ENCODE measurements at places on chromosomes 13 and 19.

- DNase-seq, result no peak
Observed at GRCh38 chr19:45653634-45654033, 14.4 kb upstream of the GIPR start.

DNA sequence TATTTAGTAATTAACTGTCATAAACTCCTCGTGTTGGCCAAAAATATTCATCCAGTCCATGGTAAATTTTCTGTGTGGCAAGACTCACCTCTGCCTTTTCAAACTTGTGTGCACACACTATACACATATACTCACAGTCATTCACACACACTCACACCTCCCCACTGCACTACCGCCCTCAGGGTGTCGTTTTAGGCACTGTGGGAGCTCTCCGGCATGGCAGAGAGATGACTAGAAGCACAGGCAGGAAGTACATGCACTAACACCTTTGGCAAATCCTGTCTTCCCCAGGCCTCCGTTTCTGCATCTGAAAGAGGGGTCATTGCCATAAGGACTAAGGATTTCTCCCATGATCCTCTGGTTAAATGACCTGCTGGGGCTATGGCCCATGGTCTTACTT, 62.6 kb upstream of the FARP1 start:
- no peak for DNase-seq

GRCh38 chr19:15563325-15563794, 51.7 kb upstream of the CYP4F8 start:
- no peak for DNase-seq

DNA sequence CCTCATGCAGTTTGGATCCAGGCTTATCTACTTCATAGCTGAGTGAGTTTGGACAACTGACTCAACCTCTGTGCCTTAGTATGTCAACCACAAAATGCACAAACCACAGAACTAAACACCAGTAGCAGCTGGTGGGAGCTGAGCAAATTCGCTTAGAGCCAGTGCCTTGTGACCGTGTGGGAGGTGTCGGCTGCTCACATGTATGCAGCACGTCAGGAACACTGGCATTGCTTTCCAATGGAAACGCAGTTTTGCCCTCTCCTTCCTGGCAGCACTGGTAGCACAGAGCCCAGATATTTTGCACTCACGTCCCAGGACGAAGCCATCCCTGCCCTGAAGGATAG, 8.3 kb upstream of the NTN5 start:
- DNase-seq, result no peak

- no peak for DNase-seq
Observed at GRCh38 chr13:48818495-48819356, 157.0 kb upstream of the FNDC3A start.

DNA sequence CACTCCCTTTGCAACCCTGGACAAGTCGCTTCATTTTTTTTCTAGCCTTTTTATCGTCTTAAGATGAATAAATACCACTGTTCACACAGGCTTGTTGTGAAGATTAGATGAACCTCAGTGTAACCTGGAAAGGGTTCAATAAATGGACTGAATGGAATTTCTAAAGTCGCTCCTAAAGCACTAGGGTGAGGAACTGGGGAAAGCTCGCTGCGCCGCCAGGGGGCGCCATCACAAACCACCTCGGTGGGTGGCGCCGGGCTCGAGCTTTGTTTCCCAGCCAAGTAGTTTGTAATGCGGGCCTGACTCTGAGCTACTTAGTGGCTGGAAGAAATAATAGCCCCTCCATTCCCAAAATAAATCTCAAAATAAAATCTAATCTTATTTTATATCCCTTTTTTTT, 2.2 kb upstream of the CEACAM6 start:
- peak; percentile 44 for DNase-seq

- no peak for DNase-seq
Observed at GRCh38 chr13:37640499-37640898, 41.9 kb upstream of the POSTN start.

DNA sequence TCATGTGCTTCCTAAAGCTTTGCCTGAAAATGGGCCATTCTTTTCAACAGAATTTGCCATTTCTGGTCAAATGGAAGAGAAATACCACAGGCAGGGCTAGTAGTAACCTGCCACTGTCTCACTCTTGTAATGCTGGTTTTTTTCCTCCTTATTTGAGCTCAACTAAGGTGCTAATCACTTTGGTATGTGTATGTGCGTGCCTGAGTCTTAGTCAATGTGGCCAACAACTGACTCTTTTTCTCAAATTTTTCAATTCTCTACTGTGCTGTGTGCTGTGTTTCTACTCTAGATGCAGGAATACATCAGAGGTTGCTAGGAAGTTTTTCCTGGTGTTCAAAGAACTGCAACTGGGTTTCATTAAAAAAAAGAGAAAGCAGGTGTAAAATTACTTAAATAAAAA, 870.2 kb downstream of the EFNB2 start:
- no peak for DNase-seq

DNA sequence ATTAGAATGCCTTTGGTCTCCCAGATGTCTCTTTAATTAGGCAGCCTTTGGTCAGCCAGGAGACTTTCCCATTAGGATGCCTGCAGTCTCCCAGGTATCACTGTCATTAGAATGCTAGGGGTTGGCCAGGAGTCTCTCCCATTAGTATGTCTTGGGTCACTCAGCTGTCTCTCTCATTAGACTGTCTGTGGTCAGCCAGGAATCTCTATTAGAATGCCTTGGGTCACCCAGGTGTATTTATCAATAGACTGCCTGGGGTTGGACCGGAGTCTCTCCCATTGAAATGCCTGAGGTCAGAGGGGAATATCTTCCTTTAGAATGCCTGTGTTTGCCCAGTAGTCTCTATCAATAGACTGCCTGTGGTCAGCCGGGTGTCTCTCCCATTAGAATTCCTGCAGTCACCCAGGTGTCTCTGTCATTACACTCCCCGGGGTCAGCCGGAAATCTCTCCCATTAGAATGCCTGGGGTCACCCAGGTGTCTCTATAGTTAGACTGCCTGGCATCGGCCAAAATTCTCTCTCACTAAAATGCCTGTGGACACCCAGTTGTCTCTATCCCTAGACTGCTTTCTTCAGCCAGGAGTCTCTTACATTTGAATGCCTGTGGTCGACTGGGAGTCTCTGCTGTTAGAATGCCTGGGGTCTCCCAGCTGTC, 1460.3 kb downstream of the UQCRFS1 start:
- no peak for DNase-seq

DNA sequence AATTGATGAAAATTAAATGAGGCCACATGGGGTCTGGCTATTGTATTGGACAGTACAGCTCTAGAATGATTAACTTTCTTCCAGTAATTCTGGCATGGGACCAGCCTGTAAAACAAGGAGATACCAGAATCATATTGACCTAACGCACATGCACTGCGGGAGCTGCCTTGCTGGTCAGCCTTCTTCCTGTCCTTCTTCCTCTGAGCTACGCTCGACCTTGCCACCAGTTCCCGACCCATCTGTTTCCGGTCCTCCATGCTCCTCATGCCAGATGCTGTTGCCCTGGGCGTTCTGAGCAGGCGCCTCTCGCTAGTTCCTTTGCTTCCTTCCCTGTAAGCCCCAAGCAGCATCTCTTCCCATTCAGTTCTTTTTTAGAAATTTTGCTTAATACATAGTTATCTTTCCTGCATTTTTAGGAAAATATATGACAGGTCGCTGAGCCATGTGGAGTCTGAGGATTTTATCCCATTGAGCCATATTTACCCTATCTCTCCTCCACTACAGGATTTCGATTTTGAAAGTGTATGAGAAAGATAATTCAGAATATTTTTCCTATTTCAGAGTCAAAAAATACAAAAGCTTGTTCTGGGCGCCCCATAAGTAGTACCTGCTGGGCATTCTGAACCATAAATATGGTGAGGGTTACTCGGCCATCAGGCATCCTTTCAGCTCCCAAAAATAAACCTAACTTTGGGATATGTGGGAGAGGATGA, 38.6 kb downstream of the TNFRSF19 start:
- DNase-seq, result no peak

GRCh38 chr13:95099541-95099940, 201.7 kb downstream of the ABCC4 start:
- no peak for DNase-seq

- DNase-seq, result no peak
Observed at GRCh38 chr19:2611483-2612464, 90.7 kb downstream of the GNG7 start.

DNA sequence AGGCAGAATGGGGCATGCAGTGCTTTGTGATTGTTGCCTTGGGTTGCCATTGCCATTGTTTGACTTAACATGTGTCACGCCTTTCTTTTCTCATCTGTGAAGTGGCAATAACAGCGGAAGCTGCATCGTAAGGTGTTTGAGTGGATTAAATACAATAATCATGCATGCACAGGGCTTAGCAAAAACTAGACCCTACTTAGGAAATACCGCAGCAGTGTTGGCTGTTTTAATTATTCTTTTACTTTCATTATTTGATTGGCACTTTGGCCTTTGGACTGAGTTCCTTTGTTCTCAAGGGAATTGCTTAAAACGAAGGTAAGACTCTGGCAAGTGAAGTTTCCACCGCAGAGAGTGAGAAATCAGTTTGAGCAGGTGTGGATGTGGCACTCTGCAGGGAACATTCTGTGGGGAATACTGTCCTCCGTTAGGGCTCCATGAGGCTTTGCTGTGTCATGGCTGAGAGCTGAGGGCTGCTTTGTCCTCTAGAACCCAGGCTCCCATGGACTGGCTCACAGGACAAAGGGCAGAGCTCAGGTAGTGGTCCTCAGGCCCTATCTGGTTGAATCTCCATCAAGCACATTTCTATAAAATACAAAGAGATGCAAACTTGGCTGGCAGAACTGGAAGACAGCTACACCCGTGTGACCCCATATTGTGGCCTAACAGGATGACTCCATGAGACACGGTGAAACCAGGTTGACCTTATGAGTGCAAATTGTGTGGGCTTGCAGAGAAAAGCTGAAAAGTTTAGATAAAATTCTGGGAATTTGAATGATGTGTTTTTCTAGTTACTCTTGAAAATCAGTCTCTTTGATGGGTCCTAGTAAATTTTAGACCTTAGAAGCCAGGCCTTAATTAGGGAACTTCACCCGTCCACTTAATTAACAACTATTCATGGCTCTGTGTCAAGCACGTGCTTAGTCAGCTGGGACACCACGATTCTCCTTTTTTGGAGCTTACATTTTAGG, 407.2 kb downstream of the KCNRG start:
- DNase-seq, result no peak

DNA sequence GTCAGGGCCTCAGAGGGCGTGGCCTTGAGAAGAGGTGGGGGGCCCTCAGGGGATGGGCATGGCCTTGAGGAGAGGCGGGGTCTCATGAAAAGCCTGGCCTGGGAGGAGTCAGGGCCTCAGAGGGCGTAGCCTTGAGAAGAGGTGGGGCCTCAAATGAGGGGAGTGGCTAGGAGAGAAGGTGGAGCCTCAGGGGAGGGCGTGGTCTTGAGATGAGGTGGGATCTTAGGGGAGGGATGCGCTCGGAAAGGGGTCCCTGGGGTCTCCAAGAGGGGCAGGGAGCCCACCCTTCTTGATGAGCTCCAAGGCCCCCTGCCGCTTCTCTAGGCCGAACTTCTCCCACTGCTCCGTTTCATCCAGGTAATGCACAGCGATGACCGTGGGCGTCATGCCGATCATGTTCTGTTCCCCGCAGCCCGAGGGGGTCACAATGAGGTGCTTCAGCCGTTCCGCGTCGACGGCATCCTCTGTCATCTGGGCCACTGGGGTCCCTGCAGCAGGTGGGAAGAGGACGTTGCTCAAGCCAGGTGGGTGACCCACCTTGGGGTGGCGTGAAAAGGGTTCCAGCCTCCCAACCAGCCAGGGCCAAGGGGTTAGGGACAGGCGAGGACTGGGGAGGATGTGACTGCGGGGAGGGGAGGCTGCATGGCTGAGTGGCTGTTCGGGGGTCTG, 24.3 kb upstream of the TNFSF14 start:
- DNase-seq, result no peak

- DNase-seq, result peak; percentile 25
Observed at GRCh38 chr13:77298426-77298825, 28.5 kb downstream of the MYCBP2 start.

DNA sequence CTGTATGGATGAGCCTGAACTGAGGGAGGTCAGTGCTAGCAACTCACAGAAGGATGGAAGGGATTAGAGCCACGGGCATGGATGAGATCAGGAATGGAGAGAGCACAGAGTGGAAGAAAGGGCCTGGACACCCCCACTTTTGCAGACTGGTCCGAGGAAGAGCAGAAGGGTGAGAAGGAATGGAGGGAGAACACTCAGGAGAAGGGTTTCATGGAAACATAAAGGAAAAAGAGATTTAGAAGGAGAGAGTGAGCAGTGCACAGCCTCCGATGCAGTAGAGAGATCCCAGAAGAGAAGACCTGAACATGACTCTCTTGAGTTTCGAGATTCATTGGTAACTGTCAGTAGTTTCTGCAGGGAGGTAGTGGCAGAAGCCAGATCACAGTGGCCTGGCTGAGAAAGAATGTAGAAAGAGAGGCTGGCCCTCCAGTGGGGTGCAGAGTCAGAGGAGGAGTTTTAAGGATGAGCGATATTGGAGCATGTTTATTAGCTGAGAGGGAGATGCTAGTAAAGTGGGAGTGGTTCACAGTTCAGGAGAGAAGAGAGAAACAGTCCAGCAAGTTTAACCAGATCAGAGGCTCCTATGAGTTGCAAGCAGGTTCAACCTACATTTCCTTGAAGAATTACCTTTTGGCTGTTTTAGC, 108.9 kb downstream of the ZAR1L start:
- DNase-seq, result no peak

DNA sequence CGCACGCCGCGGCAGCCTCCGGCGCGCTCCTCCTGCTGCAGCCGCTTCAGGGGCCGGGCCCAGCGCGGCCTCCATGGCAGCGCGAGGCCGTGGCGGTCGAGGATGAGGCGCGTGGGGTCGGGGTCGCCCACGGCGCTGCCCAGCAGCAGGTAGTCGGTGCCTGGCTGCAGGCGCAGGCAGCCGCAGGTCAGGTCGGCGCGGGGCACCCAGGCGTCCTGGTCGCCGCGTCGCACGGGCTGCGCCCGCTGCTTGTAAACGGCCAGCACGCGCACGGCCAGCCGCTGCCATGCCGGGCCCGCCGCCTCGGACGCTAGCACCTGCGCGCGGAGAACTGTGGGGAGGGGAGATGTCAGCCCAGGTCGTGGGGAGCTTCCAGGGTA, 11.1 kb downstream of the NTN5 start:
- DNase-seq, result no peak

DNA sequence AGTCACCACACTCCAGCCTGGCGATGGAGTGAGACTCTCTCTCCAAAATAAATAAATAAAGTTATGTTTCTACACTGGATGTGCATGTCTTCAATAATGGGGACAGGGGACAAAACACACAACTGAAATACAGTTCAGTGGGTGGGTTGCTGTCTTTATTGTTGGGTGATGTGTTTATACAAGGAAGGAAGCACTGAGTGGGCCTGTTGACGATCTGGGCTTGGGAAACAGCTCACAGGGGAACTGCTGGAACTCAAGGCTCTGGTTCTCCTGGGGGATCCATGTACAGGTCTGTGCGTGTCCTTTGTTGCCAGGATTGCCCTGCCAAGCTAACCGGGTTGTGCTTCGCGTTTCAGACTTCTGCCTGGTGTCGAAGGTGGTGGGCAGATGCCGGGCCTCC, 18.9 kb downstream of the SPINT2 start:
- no peak for DNase-seq
